ENCODE measurements at places on chromosomes 2 and 18.

- no peak for DNase-seq
These were observed 30.2 kb downstream of the EDAR start for GRCh38 chr2:108958632-108959341.

DNA sequence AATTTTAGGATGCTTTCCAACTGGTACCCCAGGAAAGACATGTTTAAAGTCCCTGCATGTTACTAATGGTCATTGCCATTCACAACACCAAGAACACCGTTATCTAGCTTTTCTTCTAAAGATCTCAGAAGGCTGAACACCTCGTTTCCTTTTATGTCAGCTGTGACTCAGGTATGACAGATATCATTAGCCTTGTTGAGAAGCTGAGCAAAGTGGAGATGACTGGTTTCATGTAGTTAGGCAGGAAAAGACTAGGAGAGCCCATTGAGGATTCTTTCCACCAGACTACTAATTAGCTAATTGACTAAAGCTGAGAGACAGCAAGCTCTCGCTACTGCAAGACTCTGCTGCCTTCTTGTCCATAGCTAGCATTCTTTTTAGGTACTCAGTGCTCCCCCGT, 32.0 kb upstream of the ARL5A start:
- DNase-seq = no peak

- no peak for DNase-seq
These were observed 111.4 kb downstream of the METTL4 start for GRCh38 chr18:2459886-2460285.

DNA sequence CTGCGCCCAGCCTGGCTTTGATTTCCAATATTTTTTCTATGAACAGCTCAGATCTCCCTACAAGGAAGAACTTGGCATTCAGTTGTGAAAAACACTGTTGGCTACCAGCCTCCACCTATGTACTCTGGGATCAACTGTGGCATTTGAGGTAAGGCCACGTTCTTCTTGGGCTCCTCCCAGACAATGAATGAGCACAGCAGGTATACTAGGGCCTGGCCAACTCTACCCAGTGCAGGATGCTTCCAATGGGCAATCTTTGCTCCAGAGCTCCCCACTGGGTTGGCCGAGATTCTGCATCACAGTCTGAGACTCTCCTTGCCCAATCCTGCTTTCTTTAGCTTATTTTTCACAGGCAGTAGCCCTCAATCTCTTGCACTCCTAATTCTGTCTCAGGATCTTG, 75.9 kb downstream of the TMEM131 start:
- no peak for DNase-seq

DNA sequence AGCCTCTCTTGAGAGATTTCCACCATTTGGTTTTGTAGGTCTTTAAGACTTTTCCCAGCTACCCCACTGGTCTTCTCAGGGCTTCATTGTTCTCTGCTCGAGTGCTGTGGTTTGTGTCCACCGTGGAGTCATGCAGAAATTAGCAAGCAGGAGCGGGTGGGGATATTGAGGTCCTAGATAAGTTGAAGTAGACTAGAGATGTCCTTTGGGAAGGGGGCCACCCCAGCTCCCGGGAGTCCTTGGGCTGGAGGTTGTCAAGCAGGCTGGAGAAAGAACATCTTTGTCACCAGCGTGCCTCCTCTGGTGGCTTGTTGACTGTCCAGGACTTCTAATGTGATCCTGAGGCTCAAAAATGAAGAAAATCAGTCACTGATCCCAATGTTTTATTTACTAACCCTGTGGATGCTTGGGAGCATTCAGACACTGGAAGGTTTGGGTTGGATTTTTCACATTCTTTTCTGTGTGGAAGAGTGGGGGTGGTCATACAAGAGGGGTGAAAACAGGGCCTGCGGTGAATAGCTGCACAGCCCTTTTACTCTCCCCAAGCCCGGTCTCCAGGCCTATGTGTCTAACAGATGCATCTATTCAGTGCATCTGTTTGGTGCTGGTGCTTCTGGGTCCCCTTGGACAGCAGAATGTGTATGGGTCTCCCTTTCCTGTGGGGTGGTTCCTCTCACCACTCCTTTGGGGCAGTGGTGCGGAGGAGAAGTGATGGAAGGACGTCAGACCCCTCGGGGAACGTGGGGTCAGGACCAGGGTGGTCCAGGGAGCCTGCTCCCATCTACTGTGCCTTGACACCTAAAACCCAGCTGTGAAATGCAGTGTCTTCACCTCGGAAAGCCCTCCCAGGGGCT, 208.1 kb downstream of the KLHL29 start:
- no peak for DNase-seq

DNA sequence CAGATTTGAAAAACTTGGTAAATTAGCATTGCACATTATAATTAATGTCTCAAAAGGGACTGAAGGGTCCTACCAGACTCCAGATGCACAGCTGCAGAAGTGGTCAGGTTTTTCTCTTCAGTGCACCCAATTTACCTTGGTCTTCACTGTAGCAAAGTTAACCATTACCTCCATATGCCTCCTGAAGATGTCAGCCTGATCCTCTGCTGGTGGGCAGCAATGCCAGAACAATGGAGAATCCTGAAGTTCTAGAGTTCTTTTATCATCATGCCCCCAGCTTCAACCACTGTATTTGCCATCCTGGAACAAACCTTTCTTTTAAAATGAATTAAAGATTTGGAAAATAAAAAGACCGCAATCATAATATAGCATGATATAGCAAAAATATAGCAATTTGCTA, 1774.8 kb upstream of the CELF4 start:
- no peak for DNase-seq

DNA sequence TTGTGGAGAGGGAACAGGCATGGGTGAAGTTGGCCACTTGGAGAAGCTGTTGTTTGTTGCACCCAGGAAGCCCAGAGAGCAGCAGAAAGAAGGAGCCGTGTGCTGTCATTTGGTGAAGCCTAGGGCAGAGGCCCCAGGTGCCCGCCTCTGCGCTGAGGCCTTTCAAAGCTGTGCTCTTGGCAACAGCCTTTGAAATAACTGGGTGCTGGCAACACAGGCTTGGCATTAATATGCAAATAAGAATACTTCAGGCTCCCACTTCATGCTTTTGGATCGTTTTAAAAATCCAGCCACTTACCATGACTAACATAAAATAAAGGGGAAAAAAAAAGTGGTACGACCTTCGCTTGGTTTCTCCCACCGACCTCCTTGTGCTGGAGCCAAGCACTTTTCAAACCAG, 41.1 kb downstream of the DHRS9 start:
- DNase-seq = no peak

GRCh38 chr2:128756365-128756717, 437.7 kb upstream of the HS6ST1 start:
- DNase-seq = no peak

DNA sequence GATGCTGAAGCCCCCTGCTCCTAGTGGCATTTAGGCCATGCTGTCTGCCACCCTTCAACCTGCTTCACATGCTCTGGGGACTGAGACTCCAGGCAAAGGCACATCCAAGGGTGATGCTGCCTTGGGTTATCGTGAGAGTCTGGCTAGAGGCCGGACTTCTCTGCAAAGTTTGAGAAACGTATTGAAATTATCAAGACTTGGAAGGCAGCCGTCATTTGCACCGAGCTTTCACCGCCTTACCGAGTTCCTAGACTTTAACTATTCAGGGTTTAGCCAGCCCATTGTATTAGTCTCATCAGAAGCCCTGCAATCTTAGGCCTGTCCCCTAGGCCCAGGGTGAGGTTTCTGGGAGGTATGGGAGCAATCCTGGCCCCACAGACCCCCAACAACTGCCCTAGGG, 34.0 kb downstream of the RDH14 start:
- DNase-seq = no peak

DNA sequence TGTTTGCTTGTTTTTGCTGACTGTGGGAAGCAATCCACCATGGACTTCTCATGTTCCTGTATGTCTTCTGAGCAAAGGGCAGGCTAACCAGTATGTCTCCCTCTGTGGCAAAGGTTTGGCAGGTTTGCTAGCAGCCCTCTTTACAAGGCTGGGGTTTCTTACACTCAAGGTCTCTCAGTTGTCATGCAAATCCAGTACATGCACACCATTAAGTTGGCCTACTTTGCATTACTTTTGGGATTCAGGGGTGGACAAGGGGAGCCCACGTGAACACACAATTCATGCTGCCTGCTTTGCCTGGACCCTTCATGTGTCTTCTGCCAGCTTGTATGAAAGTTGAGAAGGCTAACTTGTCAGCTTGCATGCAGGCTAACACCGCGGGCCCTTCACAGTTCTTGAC, 134.9 kb downstream of the LRRTM4 start:
- no peak for DNase-seq

- no peak for DNase-seq
These were observed 66.5 kb downstream of the PDCL3 start for GRCh38 chr2:100629309-100629708.

DNA sequence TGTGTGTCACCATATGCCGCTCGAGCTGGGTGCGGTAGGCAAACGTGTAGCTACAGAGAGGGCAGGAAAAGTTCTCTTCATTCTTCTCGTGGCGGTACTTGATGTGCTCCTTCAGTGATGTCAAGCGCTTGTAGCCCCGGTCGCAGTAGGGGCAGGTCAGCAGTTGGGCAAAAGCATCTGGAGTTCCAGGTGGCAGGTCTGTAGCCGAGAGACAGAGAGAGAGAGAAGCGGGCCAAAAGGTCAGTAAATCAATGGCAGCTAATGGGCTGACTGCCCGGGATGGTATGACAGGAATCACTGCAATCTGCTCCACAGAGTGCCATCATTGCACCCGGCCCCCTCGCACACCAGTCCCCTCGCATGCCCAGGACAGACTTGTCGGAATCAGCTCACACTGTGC, 116.0 kb downstream of the ZEB2 start:
- no peak for DNase-seq

- DNase-seq = no peak
These were observed 277.9 kb upstream of the HS6ST1 start for GRCh38 chr2:128596396-128597120.

- DNase-seq = no peak
These were observed 76.0 kb downstream of the ALPK2 start for GRCh38 chr18:58552896-58553295.

- no peak for DNase-seq
These were observed 1497.5 kb downstream of the DPP10 start for GRCh38 chr2:115939902-115940301.

DNA sequence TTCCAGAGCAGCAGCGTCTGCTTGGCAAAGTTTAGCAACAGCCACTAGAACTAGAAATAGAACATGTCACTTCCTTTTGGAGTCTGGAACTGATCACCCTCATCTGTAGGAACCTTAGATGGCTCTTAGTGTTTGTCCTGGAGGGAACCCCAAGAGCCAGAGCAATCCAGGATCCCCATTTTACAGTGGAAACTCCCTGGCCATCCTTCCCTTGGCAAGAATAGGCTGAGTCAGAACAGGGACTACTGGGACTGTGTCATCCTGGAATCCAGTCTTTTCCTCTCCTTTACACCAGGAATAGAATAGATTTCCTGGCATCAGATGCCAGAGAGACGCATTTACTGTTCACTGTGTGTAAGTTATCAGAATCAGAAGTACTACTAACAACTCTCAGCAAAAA, 33.2 kb upstream of the GRHL1 start:
- no peak for DNase-seq

GRCh38 chr2:174924061-174924693, 81.0 kb downstream of the CHN1 start:
- DNase-seq = no peak

DNA sequence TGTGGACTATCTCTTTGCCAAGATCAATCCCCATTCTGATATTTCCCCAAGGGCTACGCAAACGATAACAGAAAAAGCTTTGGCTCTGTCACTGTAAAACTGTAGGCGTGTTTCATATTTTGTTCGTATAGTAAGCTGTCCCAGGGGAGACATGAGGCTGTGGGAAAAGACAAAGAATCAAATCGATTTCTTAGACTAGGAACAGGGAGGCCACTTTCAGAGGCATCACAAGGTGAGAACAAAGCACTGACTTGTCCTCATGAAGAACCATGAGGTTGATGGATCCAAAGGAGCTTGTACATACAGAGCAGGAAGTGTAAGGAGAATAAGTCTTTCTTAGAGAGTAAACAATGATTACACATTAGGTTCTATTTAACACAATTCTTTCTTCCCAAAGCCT, 255.7 kb downstream of the HNMT start:
- DNase-seq = no peak

GRCh38 chr2:59250307-59250677, 1009.2 kb upstream of the FANCL start:
- DNase-seq = no peak

DNA sequence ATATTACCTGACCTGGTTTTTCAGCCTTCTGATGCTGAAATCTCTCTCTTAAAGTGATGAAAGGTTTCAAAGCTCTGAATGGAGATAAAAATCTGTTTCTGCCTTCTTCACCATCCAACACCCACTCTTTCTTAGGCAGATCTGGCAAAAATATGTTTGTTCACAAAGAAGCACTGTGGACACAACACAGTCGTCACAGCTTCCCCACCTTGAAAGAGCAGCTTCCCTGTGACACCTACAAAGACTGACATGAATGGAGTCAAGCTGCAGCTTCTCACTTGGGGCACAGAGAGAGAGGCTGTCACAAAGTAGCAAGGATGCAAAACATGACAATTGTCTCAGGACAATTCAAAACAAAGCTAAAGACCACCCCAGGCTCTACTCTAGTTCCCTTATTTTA, 86.5 kb downstream of the ICOS start:
- DNase-seq = no peak

GRCh38 chr2:195575879-195576401, 81.1 kb upstream of the SLC39A10 start:
- peak; percentile 60 for DNase-seq

GRCh38 chr18:7953095-7953958, 386.2 kb downstream of the PTPRM start:
- no peak for DNase-seq

DNA sequence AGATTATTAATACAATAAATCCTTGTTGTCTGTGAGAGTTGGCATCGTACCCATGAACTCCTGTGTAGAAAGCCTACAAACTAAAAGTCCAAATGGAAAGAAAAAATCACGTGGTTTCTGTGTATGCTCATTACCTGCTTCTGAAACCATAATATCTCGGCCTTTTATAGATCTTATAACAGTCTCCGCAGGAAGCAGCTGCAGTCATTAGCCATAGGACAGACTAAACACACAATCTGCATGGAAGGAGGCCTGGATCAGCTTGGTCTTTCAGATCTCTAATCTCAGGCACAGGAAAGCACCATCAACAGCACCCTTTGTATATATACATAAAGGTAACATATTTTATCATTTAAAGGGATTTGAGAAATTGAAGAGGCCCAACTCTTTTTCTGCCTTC, 508.9 kb upstream of the TCF4 start:
- DNase-seq = no peak

GRCh38 chr2:234022424-234022823, 28.1 kb upstream of the SPP2 start:
- DNase-seq = no peak

DNA sequence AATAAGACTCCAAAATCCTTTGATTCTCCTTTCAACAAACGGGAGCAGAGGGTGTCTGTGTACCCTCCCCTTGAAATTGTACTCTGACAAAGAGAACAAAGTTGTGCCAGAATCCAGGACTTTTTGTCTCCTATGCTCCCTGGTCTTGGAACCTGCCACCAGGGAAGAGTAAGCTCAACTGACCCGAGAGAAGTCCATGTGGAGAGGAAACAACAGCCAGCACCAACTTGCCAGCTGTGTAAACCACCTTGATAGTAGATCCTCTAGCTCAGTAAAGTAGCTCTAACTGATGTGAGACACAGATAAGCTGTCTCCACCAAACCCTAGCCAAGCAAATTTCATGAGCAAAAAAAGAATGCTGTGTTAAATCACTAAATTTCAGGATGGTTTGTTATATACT, 46.9 kb downstream of the LNPK start:
- no peak for DNase-seq
